ENCODE measurements at places on chromosomes 3 and 15.
A peak's percentile ranks its signal among the peaks of the same experiment; 100 is the strongest.

GRCh38 chr3:152128356-152128755 is 140.4 kb upstream of the MBNL1 start:
- no peak for DNase-seq

DNA sequence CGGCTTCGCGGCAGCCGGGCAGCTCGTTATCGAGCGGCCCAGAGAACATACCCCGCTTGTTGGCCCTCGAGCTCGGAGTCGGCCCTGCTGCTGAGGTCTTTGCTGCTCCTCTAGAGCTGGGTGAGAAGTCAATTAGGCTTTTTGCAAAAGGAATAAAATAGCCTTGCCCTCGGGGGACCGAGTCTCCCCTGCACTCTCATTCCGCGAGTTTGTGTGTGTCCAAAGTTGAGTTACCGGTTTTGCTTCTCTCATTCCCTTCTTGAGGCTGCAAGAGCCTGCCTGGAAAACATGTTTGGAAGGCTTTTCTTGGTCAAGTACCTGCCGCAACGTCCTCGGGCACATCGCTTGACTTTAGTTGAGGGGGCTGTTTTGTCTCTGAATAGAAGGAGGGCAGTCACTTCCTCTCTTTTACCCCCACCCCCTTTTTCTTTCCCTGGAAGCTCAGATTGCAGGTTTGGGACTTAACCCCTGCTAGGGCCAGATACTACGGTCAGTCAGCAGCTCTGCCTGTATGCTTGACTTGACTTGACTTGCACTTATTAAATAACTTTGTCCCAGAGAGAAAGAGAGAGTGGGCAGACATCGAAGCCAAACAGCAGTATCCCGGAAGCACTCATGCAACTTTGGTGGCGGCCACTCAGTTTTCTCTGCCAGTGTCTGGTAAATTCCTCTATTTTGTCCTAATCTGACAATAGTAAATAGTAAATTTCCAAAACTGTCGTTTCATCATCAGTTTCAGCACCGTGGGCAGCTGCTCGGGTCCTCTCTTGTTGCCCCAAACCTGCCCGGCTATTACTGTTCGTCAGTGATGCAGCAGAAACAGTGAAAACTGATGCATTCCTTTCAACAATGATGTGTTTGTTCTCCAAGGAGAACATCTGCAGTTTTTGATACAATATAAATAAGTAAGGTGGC is 609 bp downstream of the RNF13 start:
- DNase-seq = peak; percentile 3

GRCh38 chr15:83208367-83208661 is 691 bp upstream of the HDGFL3 start:
- no peak for DNase-seq

GRCh38 chr3:136903899-136904298 is 41.9 kb downstream of the NCK1 start:
- no peak for DNase-seq

DNA sequence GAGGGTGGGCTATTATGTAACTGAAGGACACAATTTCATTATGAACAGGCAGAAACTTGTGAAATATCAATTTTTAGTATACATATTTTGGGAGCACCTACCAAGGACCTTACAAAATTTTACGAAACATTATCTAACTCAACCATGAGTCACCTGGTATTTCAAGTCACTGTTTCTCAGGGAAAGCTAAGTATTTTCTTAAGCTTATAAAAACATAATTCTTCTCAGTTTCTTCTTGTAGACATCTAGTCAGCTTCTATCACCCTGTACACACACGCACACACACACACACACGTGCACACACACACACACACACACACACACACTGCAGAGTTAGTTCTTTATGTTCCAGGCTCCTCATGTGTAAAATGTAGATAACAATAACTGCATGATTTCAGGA is 658.3 kb downstream of the TUSC7 start:
- DNase-seq = no peak

GRCh38 chr15:65832549-65833364 is 36.5 kb upstream of the RAB11A start:
- peak; percentile 33 for DNase-seq

DNA sequence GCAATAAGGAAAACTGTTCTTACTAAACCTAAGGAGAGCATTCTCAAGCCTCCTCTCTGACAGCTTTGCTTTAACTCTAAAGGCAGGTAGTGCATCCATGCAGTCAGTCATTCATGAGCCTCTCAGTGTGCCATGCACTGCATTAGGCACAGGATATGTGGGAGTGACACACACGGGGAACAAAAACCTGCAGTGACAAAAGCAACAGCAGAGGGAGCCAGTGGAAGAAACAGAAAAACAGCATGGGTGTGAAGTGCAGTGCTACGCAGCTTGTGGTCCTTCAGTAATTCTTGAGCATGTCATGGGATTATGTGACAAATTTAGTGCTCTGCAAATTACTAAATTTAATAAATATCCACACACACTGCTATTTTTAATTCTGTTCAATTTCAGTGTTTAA is 230.7 kb downstream of the BBX start:
- no peak for DNase-seq

- DNase-seq = no peak
These were observed 47.7 kb upstream of the PRR23E start for GRCh38 chr3:127145266-127145665.

GRCh38 chr15:65084500-65085206 is 8.1 kb downstream of the KBTBD13 start:
- no peak for DNase-seq

DNA sequence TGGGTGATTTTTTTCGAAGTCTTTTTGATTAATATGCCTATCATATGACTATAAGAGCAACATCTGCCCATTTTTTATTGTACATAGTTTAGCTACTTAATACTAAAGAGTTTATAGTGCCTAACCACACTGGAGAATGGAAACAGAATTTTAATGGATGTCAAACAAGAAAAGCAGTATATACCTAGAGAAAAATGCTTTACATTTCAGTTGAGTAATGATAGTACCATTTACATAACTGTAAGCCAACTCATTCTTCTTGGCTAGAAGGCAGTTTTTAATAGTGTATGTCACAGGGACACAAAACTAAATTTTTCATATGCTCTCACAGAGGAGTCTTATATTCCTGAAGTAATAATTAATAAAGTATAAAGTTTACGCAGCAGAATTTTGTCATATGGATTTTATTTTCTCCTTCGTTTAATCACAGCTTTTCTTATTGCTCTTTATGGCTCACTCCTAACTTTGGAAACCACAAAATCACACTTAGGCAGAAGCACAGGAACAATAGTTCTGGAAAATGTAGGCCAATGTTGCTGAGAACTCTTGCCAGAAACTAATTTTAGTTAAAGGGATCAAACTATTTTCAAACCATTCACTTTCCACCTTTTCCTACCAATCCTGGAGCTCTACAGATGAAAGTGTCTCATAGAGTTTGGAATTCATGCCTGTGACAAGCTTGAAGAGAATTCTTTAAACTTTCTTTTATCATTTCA is 243.6 kb downstream of the ZIC1 start:
- no peak for DNase-seq

- DNase-seq = no peak
These were observed 104.9 kb downstream of the OXNAD1 start for GRCh38 chr3:16369885-16370284.

GRCh38 chr15:90271459-90272166 is 6.1 kb downstream of the NGRN start:
- DNase-seq = no peak

- DNase-seq = peak; percentile 31
These were observed 74.2 kb downstream of the CRTC3 start for GRCh38 chr15:90603893-90604292.

DNA sequence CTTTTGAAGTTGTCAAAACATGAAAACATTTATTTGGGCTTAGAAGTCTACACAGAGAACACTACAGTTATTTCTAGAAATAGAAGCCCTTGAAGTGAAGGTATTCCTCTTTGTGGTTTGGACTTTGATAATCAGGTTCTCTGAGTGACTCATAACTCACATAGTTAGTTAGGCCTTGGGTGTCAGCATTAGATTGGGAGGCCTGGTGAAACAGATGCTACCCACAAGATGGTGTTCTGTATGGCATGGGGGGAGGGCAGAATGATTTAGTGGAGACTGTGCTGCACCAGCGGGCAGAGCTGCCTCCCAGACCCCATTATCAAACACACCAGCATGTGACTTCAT is 108.9 kb upstream of the ETV5 start:
- DNase-seq = no peak

- no peak for DNase-seq
These were observed 39.9 kb upstream of the MB21D2 start for GRCh38 chr3:192957441-192958021.

DNA sequence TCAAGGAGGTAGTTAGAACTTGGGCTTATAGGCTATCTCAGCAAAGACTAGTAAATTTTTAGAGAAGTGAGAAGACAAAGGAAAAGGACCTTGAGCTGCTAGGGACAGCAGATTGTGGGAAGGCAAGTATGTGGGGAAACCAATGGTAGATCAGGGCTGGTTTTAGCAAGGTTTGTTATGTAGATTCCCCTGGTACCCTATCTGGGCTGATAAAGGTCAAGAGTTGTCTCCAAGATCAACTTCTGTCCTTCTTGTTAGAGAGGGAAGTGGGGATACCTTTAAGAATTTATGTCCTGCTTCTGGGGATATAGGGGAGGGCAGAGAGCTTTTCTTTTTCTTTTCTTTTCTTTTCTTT is 28.9 kb downstream of the KAT2B start:
- no peak for DNase-seq

DNA sequence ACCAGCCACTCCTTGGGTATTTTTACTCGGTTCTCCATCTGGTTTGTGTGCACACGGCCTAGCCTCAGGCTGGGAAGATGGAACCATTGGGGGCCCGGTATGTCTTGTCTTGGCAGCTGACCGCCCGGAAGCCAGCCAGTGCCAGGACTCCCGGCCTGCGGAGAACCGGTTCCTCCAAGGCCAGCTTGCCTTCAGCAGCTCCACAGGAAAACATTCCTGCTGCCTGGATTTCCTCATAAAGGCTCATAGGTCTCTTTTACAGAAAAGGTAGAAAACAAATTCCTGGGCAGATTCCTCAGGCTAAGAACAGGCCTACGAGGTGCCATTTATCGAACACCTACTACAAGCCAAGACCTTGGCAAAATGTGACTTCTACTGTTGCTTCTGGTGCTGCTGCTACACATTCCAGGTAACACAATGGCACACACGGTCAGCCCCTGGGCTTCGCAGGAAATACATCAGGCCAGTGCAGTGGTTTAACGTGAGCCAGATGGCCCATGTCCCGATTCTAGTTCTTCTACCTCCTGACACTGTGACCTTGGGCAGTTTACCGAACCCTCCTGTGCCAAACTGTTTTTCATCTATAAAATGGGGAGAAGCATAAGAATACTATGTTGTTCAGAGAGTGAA is 141.8 kb downstream of the OPA1 start:
- DNase-seq = no peak

DNA sequence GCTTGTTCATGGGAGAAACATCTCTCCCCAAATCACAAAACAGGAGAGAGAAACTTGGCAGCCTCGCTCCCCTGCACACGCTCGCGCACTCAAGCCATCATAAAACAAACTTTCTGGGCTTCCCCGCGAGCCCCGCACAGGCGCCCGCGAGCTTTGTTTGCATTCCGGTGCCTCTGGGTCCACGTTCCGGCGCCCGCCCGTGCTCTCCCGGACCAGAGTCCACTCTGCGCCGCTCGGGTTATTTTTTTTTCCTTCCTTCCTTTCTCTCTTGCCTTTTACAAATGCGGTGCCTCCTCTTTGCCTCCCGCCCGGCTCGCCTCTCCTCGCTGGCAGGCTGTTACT is 363 bp downstream of the MAGI1 start:
- DNase-seq = no peak

GRCh38 chr15:69150841-69151240 is 9.6 kb upstream of the GLCE start:
- no peak for DNase-seq

- peak; percentile 17 for DNase-seq
These were observed 7.0 kb downstream of the GNAI2 start for GRCh38 chr3:50242851-50243542.

DNA sequence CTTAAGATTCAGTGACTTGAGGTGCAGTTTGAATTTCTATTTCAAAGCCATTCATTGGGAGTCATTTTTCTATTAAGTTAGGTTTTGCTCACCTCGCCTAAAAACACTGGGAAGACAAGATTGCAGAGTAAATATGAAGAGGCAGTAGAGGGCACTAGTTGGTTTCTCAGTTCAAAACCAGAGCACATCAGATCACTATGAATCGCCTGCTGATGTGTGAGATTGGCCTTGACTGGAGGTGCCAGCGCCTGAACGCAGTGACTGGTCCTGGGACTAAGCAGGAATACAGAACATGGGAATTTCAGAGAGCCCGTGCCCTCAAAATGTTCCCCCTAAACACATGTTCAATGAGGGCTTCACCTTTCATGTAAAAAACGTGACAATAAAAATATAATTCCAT is 229.0 kb downstream of the ITPR1 start:
- no peak for DNase-seq

DNA sequence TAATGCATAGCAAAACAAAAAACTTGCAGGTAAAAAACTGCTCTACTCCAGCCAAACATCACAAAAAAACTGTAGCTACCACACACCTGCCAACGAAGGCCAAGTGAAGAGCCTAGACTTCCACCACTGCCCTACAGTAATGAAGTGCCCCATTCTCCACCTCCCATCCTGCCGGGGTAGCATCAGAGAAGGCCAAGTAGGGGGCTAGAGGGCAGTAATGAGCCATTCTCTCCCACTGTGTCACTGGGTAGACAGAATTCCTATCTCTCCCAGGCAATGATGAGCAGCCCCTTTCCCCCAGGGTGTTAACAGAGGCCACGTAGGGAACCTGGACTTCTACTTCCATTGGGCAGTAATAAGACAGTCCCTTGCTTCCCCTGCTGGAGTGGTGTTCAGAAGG is 9.5 kb downstream of the SEC22C start:
- no peak for DNase-seq

DNA sequence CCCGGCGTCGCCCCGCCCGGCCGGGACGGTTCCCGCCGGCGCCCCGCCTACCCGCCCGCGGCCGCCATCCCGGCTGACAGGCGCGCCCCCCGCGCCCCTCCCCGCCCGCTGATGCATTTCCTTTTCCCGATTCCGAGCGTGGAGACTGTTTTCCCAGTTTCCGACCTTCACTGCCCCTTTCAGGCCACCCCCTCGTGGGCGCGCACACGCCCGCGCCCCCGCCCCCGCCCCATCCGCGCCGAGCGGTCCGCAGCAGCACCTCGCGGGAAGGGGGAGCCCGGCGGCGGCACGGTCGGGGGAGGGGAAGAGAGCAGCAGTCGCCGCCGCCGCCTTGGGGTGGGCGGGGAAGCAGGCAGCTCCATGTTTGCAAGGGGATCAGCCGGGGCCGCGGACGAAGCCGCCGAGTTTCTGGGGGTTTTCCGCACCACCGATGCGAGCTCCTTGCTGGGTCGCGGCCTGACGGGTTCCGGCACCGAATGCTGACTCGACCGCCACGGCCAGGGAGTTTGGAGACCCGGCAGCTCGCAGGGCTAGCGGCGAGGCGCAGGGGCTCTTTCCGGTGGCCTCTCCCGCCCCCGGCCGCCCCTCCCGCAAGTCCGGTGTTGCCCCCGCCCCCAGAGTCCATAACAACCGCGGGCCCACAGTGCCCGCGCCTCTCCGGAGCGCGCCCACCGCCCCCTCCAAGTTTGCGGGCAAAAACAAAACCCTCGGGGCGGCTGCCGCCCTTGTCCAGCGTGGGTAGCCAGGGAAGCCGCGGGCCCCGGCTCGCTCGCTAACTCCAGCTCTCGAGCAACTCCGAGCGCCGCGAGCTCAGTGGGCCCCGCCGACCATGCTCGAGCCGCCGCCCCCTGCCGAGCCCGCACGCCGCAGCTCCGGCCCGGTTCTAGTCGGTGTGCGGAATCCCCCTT is 3.2 kb upstream of the SIN3A start:
- DNase-seq = peak; percentile 79

- DNase-seq = no peak
These were observed 457.1 kb downstream of the SQOR start for GRCh38 chr15:46091860-46092450.

Data from effector CD4-positive, alpha-beta T cell (primary cell).